ENCODE measurements at places on chromosomes 6 and 20.

DNA sequence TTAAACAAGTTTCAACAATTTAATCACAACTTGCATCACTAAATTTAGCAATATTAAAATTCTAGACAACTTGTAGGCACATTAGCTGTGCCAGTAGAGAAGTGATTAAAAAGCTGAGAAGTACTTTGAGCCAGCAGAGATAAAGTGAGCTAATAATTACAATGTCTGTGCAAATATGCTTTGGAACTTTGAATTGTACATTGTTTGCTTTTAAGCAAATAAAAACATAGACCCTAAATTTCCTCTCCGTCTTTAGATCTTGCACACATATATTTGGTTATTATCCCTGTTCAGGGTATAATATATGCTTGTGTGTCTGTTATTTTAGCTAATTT lies 44.2 kb upstream of the DEFB112 start:
- DNase-seq, result no peak

GRCh38 chr6:158050955-158051354 lies 69.3 kb downstream of the SYNJ2 start:
- no peak for DNase-seq

- peak; percentile 71 for DNase-seq
These were observed 816 bp upstream of the MAN1A1 start for GRCh38 chr6:119350202-119350951.

GRCh38 chr6:106666282-106667021 lies 37.1 kb downstream of the QRSL1 start:
- DNase-seq, result no peak

- no peak for DNase-seq
These were observed 146.7 kb upstream of the DST start for GRCh38 chr6:56789342-56789741.

DNA sequence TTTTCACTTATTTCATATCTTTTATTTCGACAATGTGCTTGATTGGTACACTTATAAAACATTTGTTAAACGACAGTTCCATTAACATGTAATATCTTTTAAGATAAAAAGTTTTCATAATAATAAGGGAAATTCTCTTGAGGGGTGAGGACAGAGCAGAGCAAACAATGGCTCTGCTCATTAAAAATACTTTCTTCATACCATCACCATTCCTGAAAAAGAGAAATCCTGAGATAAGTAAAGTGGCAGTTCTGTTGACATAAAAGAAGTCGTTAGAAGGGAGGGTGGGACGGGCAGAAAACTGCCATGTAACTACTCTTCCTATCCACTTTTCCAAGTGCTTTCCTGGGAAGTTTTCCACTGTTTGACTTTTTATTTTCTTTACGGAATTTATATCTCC lies 193.6 kb upstream of the CEP162 start:
- DNase-seq, result no peak

DNA sequence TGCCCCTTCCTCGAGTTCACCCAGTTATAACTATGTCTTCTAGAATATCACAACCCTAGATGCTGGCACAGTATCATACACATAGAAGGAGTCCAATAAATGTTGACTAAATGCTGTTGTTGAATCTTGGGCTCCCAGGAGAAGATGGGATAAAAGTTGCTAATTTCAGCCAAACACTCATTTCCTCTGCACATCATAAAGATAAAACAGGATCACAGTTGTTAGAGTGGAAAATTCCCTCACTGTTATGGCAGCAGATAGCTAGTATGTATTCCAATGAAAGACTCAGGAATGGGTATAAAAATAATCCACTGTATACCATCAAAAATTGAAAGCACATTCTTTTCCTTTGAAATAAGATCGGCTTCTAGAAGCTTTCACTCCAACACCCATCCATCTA lies 294.9 kb upstream of the TSHZ2 start:
- DNase-seq, result no peak

- no peak for DNase-seq
These were observed 394.3 kb upstream of the SOX4 start for GRCh38 chr6:21199262-21199661.

GRCh38 chr6:112936079-112936472 lies 588.9 kb downstream of the RFPL4B start:
- no peak for DNase-seq

GRCh38 chr6:139881728-139882211 lies 507.3 kb upstream of the CITED2 start:
- DNase-seq, result peak; percentile 74

GRCh38 chr6:107152638-107153430 lies 37.5 kb upstream of the BEND3 start:
- no peak for DNase-seq

GRCh38 chr6:149567945-149568585 lies 1.9 kb downstream of the GINM1 start:
- no peak for DNase-seq

- DNase-seq, result no peak
These were observed 69.4 kb upstream of the PRL start for GRCh38 chr6:22366214-22366613.

All from MM.1S (cell line).